Placental pericyte (primary cell): ENCODE measurements at places on chromosomes 2 and 18. TPM values are rescaled to one million over a fixed set of nuclear protein-coding genes. Genes with fewer than 3 reads are reported as not detected.

The CHMP3 gene
- total RNA-seq, result 52.8 and 69.8 TPM in 2 replicates

The KCNE4 gene
- 2.4 and 3.1 TPM in 2 replicates for total RNA-seq

The MYL12B gene
- total RNA-seq, result 287 and 305 TPM in 2 replicates

The B3GNT2 gene
- total RNA-seq, result 21.0 and 27.8 TPM in 2 replicates

The TMEM178A gene
- 0.14 and 0.88 TPM in 2 replicates for total RNA-seq

The CNRIP1 gene
- total RNA-seq, result 39.5 and 42.2 TPM in 2 replicates

The AKAIN1 gene
- total RNA-seq, result not detected in 2 replicates

The CCDC85A gene
- total RNA-seq, result 3.3 and 6.7 TPM in 2 replicates

The PCARE gene
- not detected in 2 replicates for total RNA-seq

The BCS1L gene
- 17.9 and 39.8 TPM in 2 replicates for total RNA-seq

The SOX11 gene
- under 0.01 and 0.14 TPM in 2 replicates for total RNA-seq

The FRZB gene
- total RNA-seq, result 0.14 and 0.66 TPM in 2 replicates

The ABCG5 gene
- total RNA-seq, result not detected in 2 replicates
